Stimulated activated CD4-positive, alpha-beta T cell treated with anti-CD3 and anti-CD28 coated beads, Interleukin-15, amount 100 ng/mL, for 1 hour (primary cell): ENCODE measurements at places on chromosomes 7 and 10.

DNA sequence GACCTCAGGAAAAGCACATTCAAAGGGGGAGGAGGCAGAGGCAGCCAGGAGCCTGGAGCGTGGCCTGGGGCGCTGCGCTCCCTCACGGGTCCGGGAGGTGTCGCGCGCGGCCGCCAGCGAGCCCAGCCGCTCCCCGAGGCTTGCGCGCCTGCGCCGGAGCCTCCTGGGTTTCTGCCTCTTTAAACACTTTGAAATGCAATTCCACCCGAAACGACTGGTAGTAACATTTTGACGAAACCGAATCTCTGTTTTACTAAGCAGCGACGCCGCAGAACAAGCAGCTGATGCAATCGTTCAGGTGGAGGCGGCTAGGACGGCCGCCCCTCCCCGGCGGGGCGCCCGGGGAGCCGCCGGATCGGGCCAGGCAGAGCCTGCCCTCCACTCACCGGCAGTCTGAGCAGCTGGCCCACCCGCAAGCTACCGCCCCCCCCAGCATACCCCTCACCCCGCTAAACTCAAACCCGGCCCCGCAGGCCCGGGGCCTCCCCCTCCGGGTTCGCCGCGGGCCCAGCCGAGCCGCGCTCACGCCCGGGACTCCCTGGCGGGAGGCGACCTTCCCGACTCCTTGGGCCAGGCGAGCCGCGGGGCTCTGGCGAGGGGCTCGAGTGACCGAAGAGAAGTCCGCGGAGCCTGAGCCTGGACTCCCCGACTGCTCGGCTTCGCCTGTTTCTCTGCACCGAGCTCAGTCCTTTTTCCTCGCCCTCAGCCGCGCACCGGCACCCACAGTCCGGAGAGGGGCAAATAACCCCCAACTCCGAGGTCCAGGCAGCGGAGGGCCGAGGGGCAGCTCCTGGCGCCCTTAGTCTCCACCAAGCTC is 3.2 kb downstream of the MKX start:
- peak; percentile 83 for DNase-seq

- no peak for DNase-seq
Observed at GRCh38 chr7:111394891-111395290, 167.4 kb downstream of the IMMP2L start.

DNA sequence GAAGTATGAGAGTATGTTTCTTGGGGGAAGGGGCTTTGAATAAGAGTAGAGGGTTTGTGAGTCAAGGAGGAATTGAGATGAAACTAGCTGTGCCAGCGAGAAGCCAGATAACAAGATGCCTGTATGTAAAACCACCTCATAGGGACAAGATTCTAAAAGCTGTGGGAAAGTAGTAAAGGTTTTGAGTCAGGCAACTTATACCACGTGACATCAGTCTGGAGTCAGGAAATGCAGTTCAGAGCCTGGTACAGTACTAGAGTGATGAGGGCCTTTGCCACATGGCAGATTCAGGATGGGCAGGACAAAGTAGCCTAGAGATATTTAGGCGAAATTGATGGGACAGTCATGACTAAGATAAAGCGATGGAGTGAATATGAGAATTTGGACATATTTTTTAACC is 140.2 kb upstream of the PLXDC2 start:
- no peak for DNase-seq

DNA sequence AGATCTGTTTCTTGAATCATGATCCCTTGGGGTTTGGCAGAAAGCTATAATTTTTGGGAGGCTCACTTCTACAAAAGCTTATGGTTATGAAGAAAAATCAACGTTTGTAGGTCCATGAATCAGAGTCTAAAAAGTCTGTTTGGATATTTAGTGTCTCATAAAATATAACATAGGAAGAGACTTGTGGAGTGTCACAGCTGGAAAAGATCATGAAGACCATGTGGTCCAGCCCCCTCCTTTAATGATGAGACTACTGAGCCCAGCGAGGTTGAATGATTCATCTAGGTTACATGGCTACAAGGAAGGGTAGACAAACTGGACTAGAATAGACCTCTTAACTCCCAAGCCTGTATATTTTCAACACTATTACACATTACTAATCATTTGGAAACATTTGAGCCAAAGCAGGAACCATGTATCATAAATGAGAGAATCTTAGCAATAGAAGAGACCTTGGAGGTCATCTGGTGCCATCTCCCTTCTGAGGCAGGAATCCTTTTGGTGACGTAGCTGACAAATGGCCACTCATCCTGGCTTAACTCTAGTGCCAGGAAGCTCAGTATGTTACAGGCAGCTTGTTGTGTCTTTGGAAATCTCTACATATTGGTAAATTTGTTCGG is 152.5 kb downstream of the CREB5 start:
- no peak for DNase-seq

DNA sequence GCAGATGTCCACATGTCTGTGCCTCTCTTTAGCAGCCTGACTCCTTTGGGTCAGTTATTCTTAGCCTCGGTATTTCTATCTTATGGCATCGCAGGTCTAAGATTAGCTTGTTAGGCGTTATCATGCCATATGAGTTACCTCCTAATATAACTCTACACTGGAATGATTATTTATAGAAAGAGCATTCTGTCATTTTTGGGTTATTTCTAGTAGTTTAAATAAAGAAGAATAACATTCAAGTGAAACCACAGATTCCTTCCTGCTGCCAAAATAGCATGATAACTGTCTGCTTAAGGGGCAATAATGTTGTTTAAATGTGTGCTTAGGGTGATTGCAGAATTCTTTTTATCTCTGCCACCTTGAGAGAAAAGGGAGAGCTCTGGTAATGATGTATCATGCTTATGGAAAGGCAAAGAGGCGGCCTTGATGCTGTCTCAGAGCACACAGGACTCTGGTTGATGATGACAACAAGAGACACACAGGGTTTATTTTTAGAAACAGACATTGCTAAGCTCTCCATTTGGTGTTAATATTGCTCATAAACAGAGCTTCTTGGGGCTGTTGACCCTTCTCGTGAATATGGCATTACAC is 10.4 kb downstream of the HDAC9 start:
- DNase-seq = no peak

DNA sequence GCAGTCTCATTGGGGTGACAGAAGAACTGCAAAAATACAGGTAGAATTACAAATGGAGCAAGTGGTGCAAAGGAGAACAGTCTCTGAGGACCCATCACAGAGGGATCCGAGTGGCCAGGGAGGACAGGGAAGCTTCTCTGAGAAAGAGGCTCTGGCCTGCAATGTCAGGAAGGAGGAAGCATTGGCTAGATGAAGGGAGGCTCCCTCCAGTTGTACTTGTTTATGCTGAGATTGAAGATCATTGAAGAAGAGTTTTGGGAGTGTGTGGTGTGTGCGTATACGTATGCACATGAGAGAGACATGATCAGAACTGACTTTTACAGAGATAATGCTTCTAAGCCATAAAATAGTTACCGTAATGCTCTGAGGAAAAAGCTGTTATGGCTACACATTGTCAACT is 274.7 kb upstream of the FZD8 start:
- no peak for DNase-seq

DNA sequence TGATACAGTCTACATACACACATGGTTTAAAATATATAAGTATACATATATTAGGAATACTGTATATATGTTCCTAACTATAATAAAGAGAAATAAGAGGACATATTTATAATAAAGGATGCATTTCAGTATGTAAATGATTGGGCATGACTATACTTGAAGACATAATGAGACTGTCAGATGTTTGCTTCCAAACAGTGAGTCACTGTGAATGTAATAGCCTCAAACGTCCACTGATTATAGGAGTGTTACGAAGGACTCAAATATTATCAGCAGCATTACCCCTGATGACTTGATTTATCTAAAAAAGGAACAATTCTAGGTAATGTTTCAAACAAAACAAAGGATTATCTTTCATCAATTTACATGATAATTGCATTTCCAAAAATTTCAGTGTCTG is 39.9 kb upstream of the NRBF2 start:
- no peak for DNase-seq

- no peak for DNase-seq
Observed at GRCh38 chr7:38066391-38066790, 111.7 kb upstream of the STARD3NL start.

DNA sequence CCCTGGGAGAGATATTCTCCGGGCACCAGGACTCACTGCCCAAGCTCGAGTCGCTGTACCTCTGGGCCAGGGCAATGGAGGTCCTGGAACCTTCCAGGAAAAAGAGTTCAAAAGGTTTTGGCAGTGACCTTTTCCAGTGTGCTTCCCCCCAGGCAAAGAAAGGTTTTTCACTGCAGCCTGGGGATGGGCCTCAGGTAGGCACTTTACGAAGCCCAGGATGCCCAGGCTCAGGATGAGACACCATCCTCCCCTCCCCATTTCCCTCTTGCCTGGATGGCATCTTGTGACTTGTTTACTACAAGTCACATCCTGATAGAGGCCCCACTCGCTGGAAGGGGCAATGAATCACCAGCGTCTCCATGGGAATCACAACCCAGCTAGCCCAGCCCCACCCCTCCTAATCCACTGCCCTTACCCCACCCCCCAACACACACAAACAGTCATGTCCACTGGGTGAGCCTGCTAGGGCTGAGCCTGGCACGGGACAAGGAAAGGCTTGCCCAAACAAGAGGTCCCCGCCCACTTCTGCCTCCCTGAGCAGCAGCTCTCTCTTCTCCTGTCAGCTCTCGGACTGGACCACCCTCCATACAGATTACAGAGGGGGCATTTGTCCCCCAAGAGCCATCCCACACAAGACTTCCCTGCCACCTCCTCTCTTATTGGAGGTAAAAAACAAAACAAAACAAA is 93.8 kb upstream of the SMNDC1 start:
- DNase-seq = no peak

DNA sequence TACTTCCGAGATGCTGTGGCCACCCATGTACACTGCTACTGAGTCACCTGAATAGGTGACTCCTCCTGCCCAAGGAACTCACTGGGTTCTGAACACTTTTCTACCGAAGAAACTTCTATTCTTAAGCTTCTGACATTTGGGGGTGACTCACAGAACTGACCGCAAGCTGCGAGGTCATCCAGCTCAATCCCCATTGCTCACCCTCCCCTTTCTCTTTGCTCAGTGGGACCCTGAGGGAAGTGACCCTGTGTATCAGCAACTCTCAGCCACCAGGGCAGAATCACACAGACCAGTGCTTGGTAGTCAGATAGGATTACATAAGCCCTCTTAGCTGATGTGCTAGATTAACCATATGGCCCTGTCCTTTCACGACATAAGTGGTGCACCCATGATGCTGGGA is 46.3 kb downstream of the INSYN2A start:
- DNase-seq = no peak

DNA sequence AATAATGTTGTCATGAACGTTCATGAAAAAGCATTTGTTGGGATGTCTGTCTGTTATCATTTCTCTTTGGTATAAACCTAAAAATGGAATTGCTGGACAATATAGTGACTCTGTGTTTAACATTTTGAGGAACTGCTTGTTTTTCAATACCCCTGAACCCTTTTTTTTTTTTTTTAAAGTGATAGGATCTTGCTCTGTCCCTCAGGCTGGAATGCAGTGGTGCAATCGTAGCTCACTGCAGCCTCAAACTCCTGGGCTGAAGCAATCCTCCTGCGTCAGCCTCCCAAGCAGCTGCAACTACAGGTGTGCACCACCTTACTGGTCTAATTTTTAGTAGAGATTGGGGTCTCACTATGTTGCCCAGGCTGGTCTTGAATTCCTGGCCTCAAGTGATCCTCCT is 15.1 kb upstream of the LMTK2 start:
- no peak for DNase-seq

- DNase-seq = no peak
Observed at GRCh38 chr7:84250452-84250851, 55.9 kb upstream of the SEMA3A start.

DNA sequence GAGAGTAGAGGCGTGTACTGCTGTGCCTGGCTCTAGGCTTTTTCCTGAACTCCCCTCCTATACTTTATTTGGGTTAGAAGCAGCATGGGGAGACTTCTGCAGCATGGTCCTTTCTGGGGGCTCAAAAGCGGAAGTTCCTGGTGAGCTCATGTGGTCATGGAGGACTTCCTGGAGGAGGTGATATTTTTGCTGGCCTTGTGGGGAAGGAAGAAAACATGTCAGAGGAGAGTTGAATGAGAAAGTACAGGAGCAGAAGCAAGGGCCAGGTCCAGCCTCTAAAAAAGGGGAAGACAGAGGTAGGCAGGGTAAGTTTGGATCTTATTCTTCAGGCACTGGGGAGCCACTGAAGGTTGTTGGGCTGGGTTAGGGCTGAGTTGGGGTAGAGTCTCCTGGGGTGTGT is 45.5 kb downstream of the CASTOR2 start:
- DNase-seq = no peak

DNA sequence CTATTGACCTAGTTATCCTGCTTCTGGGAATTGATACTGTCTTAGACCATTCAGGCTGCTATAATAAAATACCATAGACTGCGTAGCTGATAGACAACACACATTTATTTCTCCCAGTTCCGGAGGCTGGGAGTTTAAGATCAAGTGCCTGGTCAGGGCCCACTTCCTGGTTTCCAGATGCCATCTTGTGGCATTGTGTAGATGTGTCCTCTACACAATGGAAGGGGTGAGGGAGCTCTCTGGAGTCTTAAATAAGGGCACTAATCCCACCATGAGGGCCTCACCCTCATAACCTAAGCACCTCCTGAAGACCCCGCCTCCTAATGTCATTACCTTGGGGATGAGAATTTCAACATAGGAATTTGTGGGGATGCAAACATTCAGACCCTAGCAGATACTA is 62.4 kb downstream of the SLC35B4 start:
- DNase-seq = no peak

GRCh38 chr7:86598311-86598710 is 45.4 kb upstream of the GRM3 start:
- no peak for DNase-seq

DNA sequence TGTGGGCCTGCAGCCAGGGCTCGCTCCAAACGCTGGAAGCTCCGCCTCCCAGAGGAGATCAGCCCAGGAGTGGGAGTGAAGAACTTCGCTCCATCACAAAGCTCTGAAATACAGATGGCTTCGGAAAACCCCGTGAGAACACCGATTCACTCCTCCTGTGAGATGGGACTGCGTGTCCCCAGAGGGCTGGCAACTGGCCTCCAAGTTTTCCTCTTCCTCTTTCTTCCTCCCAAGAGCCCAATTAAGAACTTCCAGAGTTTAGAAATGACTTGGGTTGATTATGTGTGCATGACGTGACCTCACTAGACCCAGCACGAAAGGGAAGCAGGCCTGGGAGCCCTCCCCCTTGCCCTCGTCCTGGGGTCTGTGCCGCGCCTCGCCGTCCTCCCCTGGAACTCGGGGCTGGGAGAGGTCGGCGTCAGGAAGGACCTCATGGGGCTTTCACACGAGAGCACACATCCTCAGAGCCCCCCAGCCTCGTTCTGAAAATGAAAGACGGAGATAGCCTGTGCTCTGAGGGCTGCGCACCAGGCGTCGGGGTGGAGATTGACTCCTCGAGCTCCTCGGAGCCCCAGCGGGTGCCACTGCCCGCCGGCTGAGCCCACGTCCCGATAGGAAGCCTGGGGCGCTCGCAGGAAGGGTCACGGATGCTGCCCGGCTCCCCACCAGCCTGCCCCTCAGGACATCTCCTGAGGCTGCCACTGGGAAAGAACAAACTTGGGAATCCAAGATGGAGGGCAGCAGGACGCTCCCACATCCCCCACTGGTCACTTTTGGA is 37.8 kb downstream of the PTPRN2 start:
- DNase-seq = no peak

- no peak for DNase-seq
Observed at GRCh38 chr10:33579996-33580395, 245.5 kb upstream of the NRP1 start.
